ENCODE measurements at places on chromosomes 12 and 14.

GRCh38 chr12:14605401-14605989 lies 37.8 kb upstream of the PLBD1 start:
- DNase-seq, result no peak

DNA sequence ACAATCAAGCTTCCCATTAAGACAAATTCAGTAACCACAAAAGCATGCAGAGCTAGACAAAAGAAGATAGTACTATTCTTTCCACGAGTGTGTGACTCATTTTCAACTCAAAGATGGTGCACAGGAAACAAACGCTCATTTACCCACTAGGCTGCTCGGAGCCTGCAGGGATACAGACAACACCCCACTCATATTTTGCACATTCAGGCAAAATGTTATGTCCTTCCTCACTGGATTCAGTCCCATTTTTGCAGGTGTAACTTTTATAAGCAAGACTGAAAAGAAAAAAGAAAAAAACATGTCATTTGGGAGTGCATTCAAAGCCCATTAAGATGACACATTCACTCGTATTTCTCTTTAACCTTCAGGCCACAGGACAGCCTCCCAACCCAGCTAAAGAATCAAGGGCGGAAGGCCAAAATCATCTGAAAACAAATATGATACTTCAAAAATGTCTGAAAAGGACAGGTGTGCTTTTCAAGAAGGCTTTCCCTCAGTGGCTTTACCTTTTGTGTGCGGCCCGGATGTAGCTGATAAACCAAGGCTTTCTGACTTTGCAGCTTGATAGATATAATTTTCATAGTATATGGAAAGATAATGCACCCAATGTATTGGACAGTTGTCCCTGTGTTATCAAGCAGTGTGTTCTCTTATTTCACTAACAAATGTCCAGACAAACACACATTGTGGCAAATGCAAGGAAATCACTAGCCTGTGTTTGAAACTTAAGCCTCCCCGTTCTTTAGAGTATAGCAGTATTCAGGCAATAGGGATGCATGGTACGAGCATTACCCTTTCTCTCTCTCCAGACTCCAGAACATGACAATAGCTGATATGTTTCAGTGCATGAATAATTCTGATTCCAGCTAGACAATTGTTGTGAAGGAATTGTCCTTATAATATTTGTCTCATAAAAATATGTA lies 147.8 kb upstream of the KRR1 start:
- no peak for DNase-seq

DNA sequence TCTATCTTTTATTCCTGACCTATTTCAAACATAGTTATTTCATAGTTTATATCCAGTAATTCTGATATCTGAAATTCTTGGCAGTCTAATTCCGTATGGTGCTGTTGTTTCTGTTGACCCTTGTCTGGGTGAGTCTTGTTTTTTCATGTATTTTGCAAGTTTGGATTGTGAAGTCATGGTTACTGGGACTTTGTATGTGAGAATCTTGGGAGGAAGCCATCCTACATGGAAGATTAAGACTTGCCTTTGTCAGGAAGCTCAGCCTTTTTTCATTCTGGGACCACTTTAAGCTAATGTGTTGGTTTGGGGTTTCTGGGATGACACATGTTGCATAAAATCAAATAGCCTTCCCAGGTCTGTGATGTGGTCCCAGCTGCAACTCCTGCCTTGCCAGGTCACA lies 191.6 kb upstream of the E2F7 start:
- DNase-seq, result no peak

DNA sequence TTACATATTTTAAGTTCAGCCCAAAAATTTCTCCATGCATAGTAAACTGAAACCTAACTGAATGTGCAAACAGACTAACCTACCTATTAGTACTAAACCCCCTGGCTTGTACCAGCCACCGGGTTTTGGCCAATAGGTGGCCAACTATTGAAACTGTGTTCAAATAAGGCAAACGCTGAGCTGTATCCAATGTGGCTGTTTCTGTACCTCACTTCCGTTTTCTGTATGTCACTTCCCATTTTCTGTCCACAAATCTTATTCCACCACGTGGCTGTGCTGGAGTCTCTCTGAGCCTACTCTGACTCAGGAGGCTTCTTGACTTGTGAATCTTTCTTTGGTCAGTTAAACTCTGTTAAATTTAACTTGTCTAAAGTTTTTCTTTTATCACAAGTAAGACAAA lies 6.0 kb upstream of the FBXO34 start:
- no peak for DNase-seq

GRCh38 chr12:131121705-131122405 lies 168.1 kb downstream of the ADGRD1 start:
- DNase-seq, result peak; percentile 45

DNA sequence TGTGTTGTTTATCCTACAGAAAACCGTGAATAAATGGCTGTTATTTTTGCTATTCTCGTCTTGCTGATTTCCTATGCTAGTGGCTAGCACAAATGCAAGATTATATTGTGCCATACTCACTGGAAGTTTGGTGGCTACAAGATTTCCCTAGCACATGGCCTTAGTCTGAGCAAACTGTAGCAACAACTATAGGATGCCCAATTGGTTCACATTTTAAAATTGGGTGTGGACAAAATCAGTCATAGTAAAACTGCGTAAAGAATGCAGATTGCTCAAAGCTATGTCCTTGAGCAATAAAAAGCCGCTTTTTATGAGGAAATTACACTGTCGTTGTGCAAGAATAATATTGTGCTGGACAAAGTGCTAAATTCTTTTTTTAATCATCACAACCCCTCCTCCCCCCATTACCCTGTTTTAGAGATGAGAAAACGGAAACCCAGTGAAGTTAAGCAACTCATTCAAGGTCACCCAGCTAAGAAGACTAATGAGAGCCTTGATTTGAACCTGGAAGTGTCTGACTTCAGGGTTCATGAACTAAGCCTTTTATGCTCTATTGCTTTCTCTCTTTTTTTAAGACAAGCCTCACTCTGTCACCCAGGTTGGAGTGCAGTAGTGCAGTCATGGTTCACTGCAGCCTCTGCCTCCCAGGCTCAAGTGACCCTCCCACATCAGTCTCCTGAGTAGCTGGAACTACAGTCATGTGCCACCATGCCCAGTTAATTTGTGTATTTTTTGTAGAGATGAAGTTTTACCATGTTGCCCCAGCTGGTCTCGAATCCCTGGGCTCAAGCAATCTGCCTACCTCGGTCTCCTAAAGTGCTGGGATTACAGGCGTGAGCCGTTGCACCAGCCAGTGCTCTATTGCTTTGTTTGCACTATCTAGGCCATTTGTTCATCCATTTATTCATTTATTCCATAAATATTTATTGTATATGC lies 73.6 kb downstream of the SRGAP1 start:
- no peak for DNase-seq

GRCh38 chr14:69260861-69261564 lies 1.1 kb downstream of the GALNT16 start:
- peak; percentile 45 for DNase-seq

DNA sequence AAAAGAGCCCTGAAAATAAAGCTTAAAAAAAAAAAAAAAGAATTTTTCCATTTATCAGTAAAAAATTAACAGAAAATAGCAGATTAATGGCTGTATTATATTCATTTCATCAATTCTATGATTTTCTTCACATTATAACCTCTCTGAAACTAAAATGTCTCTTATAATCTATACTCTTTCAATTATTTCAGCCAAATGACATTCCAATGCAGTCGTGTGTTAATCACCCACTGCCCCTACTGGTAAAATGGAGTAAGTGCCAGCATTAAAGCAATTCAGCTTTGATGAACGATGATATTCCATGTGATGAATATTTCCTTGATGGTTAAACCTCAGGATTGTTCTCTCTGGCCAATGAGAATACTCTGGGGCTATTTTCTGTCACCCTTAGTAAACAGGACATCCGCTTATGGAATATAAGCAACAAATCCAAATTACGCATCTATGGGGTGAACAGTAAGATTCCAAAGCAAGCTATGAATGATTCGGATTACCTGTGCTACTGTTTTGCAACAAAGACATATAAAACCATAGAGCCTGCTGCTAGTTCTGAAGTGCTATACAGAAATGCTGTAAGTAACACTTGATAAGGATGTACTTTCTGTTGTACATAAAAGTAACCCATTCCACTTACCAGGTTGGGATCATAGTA lies 20.3 kb upstream of the SYCP3 start:
- no peak for DNase-seq

GRCh38 chr14:101808894-101809670 lies 47.6 kb downstream of the PPP2R5C start:
- no peak for DNase-seq

GRCh38 chr14:33556382-33557121 lies 394.3 kb downstream of the EGLN3 start:
- DNase-seq, result no peak

- no peak for DNase-seq
These were observed 4.3 kb downstream of the SEL1L start for GRCh38 chr14:81529391-81529790.

DNA sequence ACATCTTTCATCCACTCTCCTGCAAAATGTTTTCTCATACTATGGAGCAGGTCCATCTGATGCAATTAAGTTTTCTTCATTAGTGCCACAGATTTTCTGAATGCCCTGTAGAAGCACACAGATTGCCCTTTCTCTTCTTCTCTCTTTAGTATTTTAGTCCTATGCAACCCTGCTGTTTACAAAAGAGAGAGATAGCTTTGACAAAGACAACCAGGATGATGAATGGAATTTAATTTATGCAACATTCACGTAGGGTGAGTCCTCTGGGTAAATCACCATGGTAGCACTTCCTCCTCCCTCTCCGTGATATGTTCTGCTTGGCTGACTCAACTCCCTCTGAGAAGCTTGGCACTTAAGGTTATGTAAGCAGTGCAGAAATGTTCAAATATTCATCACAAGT lies 400.9 kb upstream of the PDE3A start:
- DNase-seq, result no peak

DNA sequence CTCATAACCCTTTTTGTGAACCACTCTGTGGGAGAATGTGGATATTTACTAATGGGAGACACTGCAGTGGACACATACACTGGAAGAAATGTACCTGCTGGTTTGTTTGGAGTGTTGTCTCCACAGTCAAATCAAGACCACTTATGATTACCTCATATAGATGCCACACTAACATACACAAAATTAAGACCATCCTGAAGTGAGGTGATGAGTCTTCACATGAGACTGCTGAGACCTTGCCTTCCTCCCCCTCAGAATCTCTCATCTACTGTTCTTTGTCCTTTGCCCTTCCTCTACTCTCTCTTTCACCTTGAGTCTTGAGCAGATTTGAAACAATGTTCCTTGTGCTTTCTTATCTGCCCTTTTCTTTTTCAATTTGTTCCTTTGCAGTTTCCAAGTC lies 4.3 kb downstream of the KRT6A start:
- DNase-seq, result no peak

DNA sequence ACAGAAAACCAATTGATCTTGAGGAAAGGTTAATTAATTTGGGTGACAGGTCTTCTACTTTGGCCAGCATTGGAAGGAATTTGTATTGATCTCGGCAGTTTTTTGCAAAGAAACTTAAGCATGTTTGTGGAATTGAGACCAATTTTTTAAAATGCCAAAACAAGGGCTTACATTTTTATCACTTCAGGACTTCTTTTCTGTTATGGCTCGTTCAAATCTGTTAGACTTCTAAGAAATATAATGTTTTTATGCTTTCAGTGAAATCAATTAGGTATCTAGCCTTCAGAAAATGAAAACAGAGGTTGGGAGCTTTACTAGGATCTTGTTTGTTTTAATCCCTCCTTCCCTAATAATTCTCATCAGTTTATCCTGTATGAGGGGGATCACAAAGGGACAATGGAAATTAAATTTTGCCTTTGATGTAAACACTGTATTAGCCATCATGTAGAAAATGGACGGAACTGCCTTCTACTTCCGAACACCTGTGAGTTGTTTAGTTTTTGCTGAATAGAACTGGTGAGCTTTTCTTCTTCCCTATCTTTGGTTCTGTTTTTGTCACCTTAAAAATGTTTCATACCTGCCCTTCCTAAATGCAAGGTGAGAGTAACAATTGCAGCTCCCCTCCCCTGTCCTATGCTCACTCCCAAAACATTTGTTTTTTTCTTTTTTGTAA lies 7.8 kb downstream of the FOXA1 start:
- no peak for DNase-seq

DNA sequence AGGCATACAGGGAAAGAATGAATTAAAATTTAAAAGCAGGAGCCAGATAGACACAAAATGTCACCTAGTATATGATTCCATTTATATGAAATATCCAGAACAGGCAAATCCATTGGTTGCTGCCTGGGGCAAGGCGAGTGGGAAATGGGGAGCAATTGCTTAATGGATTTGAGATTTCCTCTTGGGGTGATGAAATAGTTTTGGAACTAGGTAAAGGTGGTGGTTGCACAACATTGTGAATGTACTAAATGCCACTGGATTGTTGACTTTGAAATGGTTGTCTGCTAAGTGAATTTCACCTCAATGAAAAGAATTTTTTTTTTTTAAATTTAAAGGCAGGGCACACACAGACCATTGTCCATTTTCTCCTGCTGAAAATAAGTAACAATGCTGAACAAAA lies 61.9 kb downstream of the ABCC9 start:
- DNase-seq, result no peak

- no peak for DNase-seq
These were observed 21.6 kb upstream of the BLTP3B start for GRCh38 chr12:100164153-100164704.

GRCh38 chr12:70507442-70507841 lies 129.8 kb downstream of the PTPRB start:
- no peak for DNase-seq

DNA sequence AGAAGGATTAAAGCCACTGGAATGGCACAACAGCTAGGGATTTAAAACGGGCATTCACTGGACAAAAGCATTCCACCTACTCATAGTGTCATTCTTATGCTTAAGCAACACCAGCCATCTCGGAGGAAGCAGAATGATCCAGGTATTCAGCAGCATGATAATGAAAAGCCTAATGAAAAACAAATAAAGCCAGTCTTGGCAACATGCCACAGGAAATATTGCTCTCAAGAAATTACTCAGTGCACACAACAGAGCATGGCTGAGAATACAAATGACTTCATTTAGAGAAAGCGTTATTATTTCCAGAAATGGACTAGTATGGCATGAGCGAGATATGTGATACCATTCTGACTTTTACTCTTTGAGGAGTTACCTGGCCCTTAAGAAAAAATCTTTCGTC lies 442.2 kb downstream of the APAF1 start:
- no peak for DNase-seq

GRCh38 chr14:86892152-86892956 lies 1100.6 kb downstream of the GALC start:
- no peak for DNase-seq

GRCh38 chr12:68619541-68619940 lies 8.8 kb downstream of the RAP1B start:
- DNase-seq, result no peak

DNA sequence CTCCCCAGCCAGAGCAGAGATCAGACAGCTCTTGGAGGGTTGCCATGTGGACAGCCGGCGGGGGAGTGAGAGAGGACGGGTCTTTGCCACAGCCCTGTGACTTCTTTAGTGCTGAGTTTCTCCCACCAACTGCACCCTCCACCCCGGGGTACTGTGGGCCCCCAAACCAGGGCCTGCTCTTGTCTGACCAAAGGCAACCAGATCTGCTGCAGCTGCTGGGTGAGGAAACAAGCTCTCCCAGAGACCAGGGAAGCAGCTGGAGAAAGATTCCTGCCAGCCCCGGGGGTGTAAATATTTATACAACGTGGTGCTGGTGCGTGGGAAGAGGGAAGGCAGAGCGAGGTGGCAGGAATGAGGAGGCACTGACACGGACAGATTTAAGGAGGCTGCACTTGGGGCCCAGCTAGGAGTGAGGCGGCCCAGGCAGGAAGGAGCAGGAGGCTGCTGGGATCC lies 14.3 kb upstream of the ZFP36L1 start:
- DNase-seq, result peak; percentile 74

GRCh38 chr14:41758011-41758665 lies 151.5 kb downstream of the LRFN5 start:
- DNase-seq, result no peak
